T-cell (primary cell): ENCODE measurements at places on chromosomes 11 and 22. TPM values are rescaled to one million over a fixed set of nuclear protein-coding genes. Genes with fewer than 3 reads are reported as not detected.

TCN1 gene
- not detected for total RNA-seq

FAT3 gene
- total RNA-seq = under 0.01 TPM

OR5M11 gene
- total RNA-seq = not detected

GRCh38 chr11:120835601-120836228 is 188.2 kb upstream of the TBCEL start:
- DNase-seq = no peak

DNA sequence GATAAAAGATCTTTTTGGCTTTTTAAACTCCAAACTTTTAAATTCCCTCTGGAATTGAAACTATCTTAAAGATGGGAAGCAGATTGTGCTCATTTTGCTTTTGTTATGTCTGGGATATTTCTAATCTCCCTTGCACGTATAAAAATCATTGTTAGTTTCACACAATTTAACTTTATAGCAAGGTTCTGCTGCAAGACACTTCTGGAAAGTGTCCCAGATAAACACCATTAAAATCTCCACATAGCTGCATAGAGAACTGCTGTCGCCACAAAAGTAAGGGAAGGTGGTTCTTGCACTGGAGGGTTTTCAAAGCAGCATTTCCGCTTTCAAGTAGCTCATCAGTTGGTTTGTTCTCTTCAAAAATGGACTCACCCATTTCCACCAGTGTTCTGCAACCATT is 11.8 kb downstream of the PTS start:
- no peak for DNase-seq

- DNase-seq = peak; percentile 43
Observed at GRCh38 chr11:107590460-107591377, at the start of gene ELMOD1. Gene ELMOD1 (plus strand): TSS chr11:107591147. CDS start chr11:107618190, 27,043 bp downstream.

OR6A2 gene
- total RNA-seq = not detected

DNA sequence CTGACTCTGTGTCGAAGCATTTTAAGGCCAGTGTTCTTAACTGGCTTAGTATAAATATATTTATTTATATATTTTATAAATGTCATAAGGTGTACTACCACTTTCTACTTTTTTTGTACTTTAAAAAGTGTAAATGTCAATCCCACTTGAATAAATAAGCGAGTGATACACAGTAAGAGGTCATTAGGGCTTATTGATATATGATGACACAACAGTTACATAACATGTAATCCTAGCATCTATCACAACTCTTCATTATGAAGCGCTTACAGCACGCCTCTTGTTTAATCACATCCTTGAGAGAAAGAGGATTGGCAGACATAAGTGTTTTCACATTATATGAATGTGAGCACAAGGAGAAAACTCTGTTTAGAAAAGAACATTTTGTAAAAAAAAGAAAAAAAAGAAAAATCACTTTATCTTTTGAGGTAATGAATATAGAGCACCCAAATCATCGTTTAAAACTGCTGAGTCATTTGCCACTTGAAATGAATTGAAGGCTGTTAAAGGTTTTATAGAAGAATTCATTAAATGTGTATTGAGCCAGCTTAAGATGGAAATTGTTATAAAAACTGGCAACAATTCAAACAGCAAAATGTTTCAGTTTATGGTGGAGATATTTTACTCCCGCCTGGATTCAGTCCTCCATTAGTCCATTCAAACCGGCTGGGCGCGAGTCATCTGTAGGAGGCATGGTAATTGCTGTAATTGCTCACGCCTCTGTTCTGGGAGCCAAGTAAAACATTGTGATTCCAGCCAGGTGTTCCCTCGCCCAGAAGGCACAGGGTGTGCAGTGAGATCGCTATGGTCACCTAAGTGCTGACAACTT is 627.3 kb upstream of the KIRREL3 start:
- no peak for DNase-seq

- no peak for DNase-seq
Observed at GRCh38 chr11:130699561-130699960, 216.7 kb downstream of the SNX19 start.

- no peak for DNase-seq
Observed at GRCh38 chr11:724049-724777, 18.2 kb downstream of the EPS8L2 start.

RBM14 gene
- 180 TPM for total RNA-seq

- no peak for DNase-seq
Observed at GRCh38 chr22:37632174-37633088, 7.0 kb upstream of the SH3BP1 start.

- DNase-seq = no peak
Observed at GRCh38 chr11:57251037-57251436, 14.0 kb upstream of the APLNR start.

CYP2D6 gene
- total RNA-seq = 4.5 TPM

OLFML1 gene
- 0.16 TPM for total RNA-seq

DNA sequence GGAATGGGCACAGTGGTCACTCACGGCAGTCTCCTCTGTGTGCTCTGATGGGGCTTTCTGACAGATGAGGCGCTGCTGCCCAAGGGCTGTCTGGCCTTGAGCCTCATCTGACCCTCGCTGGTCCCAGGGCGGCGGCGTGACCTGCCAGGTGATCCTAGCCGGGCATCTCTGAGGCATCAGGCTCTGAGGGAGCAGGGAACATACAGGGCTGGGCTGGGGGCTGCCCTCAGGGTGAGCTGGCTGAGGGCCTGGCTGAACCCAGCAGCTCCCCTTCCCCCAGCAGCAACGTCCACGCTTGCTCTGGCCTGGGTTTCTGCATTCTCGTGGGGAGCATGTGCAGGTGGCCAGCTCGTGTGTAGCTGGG is 47.6 kb downstream of the MOB2 start:
- no peak for DNase-seq

- no peak for DNase-seq
Observed at GRCh38 chr22:29270475-29271271, 2.6 kb downstream of the EWSR1 start.

DNA sequence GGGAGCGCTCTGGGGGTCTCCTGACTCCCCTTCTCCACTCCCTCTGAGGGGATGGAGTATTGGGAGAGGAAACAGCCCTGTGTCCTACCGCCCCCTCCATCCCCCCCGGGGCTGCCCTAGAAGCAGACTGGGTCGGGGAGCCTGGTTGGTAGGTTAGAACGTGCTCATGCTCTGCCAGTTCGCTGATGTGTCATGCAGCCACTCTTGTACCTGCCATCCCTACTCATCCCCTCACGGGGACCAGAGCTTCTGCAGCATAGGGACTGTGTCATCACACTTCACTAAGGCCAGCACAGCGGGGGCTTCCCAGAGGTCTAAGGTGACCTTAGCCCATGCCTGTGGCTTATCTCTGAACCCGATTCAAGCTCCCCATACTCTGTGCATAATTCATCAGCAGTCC is 4.7 kb downstream of the KCNJ1 start:
- no peak for DNase-seq

GRCh38 chr11:41779401-41779960 is 320.0 kb upstream of the LRRC4C start:
- no peak for DNase-seq

SYCE3 gene
- total RNA-seq = not detected
